Right atrium auricular region (tissue), 2 donors: ENCODE measurements at places on chromosomes 12 and 14.

DNA sequence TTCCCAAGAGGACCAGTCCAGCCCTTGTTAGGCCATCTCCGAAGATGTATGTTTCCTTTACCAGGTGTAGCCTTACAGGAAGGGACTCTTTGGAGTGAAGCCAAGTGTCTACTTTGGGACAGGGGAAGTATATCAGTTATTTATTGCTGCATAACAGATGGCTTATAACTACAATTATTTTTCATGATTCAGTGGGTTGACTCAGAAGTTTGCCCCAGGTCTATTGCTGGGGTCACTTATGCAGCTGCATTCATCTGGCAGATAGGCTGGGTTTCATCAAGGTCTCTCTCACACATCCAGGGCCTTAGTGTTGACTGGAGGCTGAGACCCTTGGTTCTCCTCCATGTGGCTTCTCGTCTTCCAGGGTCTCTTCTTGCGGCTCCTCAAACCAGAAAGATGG is 170.1 kb downstream of the NRXN3 start:
- DNase-seq = no peak

DNA sequence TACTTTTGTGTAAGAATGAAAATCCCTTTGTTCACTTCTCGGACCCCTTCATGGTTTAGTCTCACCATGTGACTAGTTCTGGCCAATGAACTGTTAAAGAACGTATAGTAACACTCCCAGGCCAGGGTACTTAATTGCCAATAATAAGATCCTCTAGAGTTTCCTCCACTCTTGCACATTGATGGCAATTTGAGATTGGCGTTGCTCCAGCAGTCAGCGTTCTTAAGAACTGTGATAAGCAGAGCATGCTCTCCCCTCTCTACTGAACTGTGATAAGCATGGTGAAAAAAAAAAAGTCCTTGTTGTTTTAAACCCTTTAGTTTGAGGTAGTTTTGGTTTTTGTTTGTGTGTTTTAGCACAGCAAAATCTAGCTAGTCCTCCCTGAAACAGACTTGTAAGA is 854.5 kb downstream of the SLC6A15 start:
- no peak for DNase-seq

DNA sequence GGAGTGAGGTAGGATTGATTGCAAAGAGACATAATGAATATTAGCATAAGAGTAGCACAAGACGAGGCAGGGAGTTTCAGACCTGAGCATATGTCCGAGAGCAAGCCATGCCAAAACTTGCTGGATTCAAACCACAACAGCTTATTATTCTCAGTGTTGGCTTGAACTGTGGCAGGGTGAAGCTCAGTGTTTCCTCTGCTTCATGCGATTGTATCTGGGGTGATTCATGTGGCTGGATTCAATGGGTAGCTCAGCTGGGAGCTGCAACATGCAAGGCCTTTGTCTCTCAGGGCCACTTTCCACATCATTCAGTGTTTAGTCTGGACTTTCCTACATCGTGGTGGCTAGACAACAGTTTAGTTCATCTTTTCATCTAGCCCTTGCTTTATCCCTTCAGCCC is 22.1 kb upstream of the E2F7 start:
- no peak for DNase-seq

DNA sequence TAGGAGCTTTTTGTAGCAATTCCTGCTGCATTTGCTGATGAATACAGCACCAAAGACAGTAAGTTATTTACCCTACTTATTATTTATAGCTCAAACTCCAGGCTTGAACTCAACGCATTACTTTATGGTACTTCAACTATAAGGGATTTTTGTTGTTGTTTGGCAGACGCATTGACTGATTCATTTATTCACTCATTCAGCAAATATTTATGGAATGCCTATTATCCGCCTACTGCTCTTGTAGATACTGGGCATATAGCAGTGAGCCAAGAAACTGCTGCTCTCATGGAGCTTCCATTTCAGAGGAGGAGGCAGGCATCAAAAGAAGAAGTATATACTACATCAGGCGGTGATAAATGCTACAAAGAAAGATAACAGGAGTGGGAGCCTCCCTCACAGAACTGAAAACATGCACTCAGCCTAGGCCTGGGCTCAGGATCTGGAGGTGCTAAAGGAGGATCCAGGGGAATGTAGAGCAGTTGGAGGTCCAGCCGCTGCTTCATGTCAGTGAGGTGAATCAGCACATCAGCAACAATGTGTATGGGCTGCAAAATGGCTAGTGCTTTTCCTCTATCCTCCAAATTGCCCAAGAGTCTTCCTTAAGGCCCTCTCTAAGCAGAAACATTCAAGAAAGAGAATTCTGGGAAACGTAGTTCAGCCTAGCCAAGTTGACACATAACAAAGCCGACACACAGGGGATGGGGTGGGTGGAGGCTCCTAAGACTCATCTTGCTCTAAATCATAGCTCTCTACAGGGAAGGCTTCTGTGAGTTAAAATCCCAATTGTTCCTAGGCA is 157.5 kb downstream of the NRXN3 start:
- no peak for DNase-seq

DNA sequence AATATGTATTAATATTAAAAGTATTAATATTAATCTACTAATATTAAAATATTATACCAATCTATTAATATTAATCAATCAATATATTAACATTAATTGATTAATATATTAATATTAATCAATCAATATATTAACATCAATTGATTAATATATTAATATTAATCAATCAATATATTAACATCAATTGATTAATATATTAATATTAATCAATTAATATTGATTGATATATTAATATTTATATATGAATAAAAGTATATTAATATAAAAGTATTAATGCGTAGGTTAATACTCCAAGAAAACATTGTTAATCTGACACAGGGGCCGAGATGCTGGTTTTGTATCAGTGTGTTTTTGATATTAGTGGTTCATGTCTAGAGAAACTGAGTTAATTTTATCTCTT is 1430.1 kb upstream of the SEL1L start:
- DNase-seq = no peak

DNA sequence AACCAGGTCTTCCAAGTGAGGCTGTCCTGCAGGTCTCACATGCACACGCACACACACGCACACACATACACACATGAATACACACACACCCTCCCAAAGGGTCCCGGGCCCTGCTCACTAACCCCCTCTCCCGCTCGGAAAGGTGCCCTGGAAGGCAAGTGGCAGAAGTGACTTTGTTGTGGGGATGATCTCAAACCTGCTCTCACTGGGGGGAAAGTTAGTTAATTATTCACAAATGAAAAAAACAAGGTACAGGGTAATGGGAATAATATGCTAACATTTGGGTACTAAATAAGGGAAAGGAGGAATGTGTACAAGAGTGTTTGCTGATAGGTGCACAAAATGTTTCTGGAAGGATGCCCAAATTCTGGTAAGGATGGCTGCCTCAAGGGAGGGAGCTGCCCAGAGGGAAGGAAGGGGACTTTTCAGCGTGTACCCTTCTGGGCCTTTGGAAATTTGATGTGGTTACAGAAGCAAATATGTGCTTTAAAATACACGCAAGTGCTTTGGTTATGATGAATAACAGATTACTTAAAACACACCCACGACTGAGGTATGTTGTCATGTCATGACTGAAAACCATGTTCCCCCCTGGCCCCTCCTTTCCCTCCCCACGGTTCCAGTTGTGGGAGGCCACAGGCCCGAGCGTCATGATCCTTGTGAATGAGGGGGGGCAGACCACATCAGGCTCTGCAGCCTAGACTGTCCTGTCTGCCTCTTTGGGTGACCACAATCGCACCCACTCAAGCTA is 43.3 kb upstream of the PLEKHG6 start:
- no peak for DNase-seq

DNA sequence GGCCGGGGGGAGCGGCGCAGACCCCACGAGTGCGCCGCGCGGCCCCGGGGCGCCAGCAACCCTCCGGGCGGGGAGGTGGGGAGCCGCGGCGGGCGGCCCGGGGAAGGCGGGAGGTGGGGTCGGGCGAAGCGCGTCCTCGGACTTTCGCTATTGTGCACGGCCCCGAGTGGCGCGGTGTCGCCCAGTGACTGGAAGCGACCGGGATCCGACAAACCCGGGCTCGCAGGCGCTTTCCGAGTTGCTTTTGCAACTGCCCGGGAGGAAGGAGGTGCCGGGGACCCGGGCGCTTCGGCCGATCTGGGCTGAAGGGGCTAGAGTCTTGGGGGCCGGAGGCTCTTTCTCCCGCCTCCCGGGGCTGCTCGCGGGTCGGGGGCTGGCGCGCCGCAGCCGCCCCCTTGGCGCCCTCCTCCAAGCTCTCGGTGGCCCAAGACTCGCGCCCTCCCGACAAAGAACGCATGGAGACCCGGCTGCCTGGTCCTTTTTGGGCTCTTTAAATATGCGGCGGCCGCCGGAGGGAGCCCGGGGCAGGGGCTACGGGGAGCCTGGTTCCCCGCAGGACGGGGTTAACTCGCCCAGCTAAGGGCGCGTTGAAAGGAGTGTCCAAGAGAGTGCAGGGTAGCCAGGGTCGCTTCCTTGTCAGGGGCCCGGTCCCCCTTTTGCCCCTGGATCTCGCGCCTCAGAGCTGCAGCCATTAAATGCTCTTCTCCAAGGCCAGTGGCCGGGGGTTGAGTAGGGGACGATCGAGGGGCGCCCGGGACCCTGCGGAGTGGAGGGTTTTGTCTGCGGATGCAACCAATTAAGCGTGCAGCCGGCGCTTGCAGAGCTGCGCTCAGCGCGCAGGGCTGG is 1.4 kb downstream of the HMGA2 start:
- no peak for DNase-seq

DNA sequence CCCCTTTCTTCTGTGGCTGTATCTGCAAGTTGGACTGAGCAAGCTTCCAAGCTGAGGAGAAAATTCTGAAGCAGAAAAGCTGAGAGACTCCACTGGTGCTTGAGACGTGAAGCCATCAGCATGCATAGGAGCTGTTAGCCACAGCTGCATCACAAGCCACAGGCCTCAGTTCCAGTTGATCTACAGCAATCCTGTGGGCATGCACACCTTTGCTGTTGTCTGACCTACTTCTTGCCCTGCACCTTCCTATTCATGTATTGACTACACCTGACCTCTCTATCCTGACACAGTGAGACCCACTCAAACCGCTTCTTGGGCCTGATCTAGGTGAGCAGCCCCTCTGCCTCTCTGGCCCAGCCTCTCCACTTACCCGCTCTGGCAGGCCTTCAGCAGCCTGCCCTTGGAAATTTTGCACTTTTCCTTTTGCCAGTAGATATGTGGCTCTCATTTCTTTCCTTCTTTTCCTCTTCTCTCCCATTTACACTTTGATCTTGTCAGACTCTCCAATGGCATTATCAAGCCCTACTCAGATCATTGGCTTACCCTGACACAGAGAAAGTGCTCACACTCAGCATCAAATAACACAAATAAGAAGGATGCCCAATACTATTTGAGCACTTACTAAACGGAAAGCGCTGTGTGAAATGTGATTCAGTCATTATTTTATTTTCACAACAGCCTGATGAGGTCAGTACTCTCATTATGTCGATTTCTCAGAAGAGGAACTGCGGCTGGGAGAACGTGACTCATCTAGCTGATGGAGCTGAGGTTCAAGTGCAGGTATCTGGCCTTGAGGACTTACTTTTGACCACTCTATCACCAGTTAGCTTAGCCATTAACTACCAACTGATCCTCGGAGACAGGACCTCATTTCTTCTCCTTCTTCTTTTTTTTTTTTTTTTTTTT is 21.9 kb upstream of the PTGR2 start:
- DNase-seq = peak; percentile 70

- DNase-seq = no peak
Observed at GRCh38 chr12:55572168-55572567, at the start of gene OR2AP1. OR2AP1 (plus strand) TSS chr12:55572468; CDS start chr12:55574415, 1,947 bp downstream.

DNA sequence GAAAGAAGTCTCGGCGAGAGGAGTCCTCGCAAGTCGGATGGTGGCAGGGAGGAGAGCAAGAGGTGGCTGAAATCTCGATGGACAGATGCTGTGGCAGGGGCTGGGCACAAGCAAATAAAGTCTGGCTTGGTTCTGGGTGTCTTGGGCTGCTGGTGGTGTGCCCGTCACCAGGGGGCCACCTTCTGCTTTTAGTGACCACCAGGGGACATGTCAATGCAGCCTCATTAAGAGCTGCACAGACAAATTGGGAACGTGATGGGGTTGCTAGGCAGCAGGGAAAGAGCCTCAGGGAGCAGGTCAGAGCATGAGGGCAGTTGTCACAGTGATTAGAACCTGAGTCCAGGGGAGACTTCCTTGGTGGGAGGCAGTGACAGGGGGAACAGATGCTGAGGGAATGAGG is 44.0 kb downstream of the LRRC74A start:
- DNase-seq = no peak

DNA sequence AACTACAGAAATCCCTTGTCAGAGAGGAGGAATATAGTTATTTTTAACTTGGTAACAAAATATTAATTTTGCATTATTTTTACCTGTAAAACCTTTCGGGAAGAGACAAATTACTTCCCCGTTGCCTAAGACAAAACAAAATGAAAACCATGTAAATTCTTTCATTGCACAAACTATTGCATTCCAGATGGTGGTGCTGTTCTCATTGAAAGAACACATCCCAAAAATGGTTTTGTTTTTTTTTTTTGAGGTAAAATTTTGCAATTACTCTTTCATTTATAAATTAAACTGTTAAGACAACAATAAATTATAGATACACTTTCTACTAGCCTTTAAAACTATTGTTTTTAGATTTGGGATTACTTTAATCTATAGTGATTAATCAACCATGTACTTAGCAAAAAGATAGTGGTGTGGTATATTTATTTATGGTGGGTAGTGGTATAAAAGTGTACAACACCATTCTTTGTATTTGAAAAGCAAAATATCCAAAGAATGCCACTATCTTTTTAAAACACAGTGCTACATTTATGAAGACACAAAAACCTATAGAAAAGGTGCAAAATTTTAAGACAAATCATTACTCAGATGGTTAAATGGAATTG is 115.5 kb downstream of the SLC38A1 start:
- DNase-seq = no peak

DNA sequence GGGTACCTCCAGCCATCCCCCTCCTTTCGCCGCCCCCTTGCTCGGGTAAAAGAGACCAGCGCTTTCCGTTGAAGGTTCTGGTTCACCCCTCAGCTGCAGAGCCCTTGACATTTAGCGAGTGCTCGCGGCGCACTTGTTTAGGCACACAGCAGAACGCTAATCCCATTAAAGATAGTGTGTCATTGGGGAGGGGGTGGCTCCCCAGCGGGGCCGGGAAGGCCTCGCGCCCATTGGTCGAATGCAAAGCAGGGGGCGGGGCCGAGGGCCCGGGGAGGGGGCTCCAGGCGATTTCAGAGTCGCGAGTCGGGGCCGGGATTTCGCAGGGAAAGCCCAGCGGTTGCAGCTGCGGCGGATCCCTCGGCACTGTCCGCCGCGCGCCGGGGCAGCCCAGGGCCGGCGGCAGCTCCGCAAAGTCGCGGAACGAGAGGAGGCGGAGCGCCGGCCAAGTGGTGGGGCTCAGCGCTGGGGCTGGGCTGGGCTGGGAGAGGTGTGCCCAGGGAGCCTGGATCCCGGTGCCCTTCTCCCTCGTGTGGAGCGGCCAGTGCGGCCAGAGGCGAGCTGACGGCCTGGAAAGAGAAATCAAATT is 122.9 kb downstream of the TSPAN9 start:
- no peak for DNase-seq

GRCh38 chr12:160858-161257 is 53.1 kb downstream of the SLC6A12 start:
- no peak for DNase-seq

- DNase-seq = no peak
Observed at GRCh38 chr12:19437996-19438395, 1.3 kb upstream of the AEBP2 start.
